Endodermal cell (in vitro differentiated cells): ENCODE measurements at places on chromosomes 2 and 18. TPM values are rescaled to one million over a fixed set of nuclear protein-coding genes. Genes with fewer than 3 reads are reported as not detected.

DNA sequence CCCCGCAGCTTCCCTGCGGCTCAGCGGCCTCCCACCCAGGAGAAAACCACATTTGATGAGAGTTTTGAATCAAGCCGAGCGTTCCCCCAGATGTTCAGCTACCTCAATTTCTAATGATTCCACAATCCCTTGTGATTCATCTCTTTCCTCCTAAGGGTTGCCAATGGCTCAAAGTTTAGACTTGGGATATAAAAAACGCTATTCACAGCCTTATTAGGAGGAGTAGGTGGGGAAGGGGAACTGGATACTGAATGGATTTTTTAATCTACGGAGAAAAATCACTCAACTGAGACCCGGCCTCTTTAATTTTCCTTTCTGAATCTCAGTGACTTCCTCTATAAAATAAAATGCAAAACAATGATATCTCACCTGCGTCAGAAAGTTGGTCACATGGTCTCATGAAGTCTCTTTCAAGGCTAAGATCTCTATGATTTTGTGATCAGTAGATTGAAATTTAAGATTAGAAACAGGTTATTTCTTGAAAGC lies 192.6 kb upstream of the TCF4 start:
- no peak overlapping the region for H3K27ac ChIP-seq
- H3K27me3 ChIP-seq, result peaks cover 36% of the 10 kb centered on the region
- no peaks in the 10 kb centered on the region for H3K36me3 ChIP-seq
- H3K4me3 ChIP-seq, result peak overlapping the region; percentile 81
- H3K4me1 ChIP-seq, result no peaks in the 10 kb centered on the region

The HRH4 gene
- 0.20 to 0.52 TPM (median 0.23 TPM) in 3 replicates for total RNA-seq

DNA sequence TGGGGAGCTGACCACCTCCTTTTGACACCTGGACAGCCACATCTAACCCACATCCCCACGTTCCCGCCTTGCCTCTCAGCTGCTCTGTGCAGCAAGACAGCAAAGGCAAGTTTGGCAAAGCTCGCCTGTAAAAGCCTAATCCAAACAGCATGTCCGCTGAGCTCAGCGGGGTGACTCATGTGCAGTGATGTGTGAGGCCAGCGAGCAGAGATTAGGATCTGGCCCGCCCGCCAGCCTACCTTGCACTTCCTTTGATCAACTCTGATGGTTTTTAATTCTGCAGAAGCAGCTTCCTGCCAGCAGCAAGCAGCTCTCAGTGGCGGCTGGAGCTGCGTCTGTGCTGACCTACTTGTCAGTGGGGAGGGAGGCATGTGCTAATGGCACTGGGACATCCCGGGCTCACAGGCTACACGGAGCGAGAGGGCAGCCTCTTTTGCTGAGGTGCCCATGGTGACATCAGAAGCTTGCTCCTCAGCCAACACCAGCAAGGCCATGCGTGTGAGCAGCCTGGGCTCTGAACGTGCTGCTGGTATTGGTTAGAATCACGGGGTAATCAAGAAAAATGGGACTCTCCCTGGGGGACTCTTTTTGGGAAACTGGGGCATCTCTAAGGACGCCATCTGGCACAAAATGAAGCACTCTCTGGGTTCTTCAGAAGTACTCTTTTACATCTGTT lies 36.0 kb upstream of the EML4 start:
- H3K36me3 ChIP-seq, result no peaks in the 10 kb centered on the region
- H3K4me1 ChIP-seq, result peaks cover 33% of the 10 kb centered on the region
- peak; percentile 92 for DNase-seq

DNA sequence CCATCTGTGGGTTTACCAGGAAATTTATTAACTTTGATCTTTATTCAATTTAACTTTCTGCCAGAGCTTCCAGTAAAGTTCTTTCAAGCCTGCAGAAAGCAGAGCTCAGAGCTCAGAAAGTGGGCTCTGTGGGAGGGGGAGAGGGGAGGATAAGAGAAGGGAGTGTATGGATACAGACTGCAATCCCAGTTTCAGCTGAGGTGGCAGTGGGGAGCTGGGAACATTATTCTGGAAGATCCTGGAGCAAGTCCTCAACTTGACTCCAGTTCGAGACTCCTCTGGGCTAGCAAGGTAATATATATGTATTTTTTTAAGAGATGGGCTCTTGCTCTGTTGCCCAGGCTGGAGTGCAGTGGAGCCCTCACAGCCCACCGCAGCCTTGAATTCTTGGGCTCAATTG lies 108.9 kb upstream of the NABP1 start:
- no peaks in the 10 kb centered on the region for H3K36me3 ChIP-seq
- no peak overlapping the region for H3K4me3 ChIP-seq
- no peak overlapping the region for H3K27ac ChIP-seq
- H3K4me1 ChIP-seq, result peaks cover 7% of the 10 kb centered on the region

The SESTD1 gene
- total RNA-seq, result 51.3 and 53.5 TPM in 2 replicates

DNA sequence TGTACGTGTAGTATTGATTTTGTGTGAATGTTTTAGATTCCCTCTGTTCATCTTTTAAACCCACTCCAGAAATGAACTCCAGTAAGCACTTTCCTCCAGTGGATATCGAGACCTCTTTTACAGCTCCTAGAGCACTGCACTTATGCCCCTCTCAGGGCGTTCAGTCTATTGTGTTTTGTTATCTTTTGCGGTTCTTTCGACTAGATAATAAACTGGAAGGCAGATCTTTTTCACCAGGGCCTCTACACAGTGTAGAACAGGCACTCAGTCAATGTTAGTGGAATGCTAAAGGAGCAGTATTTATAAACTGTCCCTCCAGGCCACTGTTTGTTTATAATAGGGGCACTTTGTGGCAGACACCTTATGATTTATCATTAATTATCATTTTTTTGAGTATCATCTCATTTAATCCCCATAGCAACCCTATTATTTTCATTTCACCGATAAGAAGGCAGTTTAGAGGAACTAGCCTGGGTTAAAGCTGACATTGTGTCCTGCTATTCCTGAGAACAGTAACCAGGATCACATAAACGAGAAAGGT lies 742 bp upstream of the SOS1 start:
- H3K4me1 ChIP-seq, result no peaks in the 10 kb centered on the region
- peak overlapping the region; percentile 92 for H3K4me3 ChIP-seq
- no peak for DNase-seq
- no peaks in the 10 kb centered on the region for H3K27me3 ChIP-seq
- peaks cover 8% of the 10 kb centered on the region for H3K36me3 ChIP-seq
- H3K27ac ChIP-seq, result peak overlapping the region; percentile 88

The ANKRD36B gene
- total RNA-seq, result 30.7 and 41.8 TPM in 2 replicates

DNA sequence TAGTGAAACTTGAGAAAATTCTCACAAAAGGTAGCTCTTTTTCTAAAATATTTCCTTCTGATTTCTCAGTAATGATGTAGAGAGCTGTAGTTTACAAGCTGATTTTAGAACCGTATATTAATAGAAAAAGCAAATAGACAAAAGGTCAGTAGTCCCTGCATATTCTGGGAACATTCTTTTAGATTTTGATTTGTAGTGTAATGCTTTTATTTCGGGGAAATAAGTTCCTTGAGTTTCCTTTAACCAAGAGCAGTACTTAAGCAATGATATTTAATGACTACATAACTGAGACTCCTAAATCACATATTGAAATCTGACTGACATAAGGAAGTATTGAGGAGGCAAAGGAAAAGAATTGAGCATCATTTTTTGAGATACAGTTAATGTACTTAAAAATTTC lies 22.4 kb downstream of the NBEAL1 start:
- H3K27ac ChIP-seq, result no peak overlapping the region
- H3K27me3 ChIP-seq, result no peaks in the 10 kb centered on the region
- no peak overlapping the region for H3K4me3 ChIP-seq
- H3K4me1 ChIP-seq, result no peaks in the 10 kb centered on the region
- no peak for DNase-seq

The CLEC4F gene
- total RNA-seq, result not detected in 3 replicates

- DNase-seq, result no peak
- H3K36me3 ChIP-seq, result no peaks in the 10 kb centered on the region
- no peak overlapping the region for H3K4me3 ChIP-seq
Observed at GRCh38 chr2:218000136-218000535, 2.7 kb downstream of the TNS1 start.

The TCF23 gene
- not detected in 2 replicates for total RNA-seq

DNA sequence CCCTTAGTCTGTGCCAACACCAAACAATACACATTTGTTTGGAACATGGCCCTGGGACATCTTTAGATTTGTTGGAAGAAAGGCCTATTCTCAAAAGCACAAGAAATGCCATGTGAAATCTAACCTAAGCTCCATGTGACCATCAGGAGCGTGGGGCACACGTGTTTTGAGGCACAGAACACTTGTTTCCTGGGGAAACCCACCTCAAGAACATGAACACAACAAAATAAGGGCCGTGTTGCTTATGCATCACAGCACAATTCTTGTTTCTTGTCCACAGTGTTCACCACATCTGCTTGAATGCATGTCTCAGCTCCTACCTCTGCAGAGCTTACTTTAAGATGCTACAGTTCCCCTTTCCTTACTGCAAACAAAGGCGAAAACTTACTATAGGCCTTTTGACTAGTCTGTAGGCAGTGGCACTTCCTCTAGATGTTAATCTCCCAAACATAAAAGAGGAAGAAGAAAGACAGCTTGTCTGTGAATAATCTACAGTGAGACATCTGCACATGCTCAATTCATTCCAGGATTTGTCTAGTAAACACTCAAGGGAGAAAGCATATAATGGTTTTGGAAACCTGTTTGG lies 165.0 kb downstream of the ANKRD44 start:
- peaks cover 8% of the 10 kb centered on the region for H3K27me3 ChIP-seq
- no peaks in the 10 kb centered on the region for H3K36me3 ChIP-seq
- H3K27ac ChIP-seq, result peak overlapping the region; percentile 22
- no peaks in the 10 kb centered on the region for H3K4me1 ChIP-seq
- no peak for DNase-seq
- H3K4me3 ChIP-seq, result no peak overlapping the region

- no peaks in the 10 kb centered on the region for H3K36me3 ChIP-seq
- DNase-seq, result no peak
- H3K4me3 ChIP-seq, result no peak overlapping the region
- no peaks in the 10 kb centered on the region for H3K27me3 ChIP-seq
- no peaks in the 10 kb centered on the region for H3K4me1 ChIP-seq
Observed at GRCh38 chr18:70058916-70059315, 111.2 kb upstream of the CD226 start.

The TTR gene
- 0.82 TPM in 1 of 3 replicates, not detected in the others for total RNA-seq

- peaks cover 5% of the 10 kb centered on the region for H3K4me1 ChIP-seq
- DNase-seq, result no peak
- H3K36me3 ChIP-seq, result no peaks in the 10 kb centered on the region
- H3K27me3 ChIP-seq, result no peaks in the 10 kb centered on the region
Observed at GRCh38 chr2:101432411-101433181, 42.3 kb downstream of the RFX8 start.

DNA sequence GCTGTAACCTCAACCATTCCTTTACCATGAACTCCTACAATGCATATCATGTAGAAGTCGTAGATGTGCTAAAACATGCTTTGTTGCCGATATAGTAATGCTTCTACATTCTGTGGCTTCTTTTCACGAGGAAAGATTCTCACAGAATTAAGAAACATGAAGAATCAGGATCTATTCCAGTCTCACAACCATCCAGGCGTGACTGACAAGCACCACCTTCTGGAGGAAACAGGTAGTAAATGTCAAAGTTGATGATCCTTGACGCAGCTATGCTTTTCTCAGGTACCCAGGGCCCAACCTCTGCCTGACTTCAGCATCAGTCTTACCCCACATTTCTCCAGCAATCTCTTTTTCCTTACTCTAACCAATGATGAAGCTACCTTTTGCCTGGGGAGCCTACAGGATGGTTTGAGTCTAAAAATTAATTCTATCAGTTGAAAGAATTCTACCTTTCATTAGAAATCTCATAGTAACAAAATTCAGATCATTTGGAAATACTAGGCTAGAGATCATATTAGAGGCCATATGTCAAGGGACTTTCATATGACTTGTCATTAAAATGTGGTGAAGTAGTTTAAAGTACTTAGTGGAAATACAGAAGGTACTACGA lies 123.3 kb upstream of the RND3 start:
- no peak overlapping the region for H3K27ac ChIP-seq
- no peaks in the 10 kb centered on the region for H3K4me1 ChIP-seq
- H3K4me3 ChIP-seq, result no peak overlapping the region
- H3K27me3 ChIP-seq, result no peaks in the 10 kb centered on the region
- no peaks in the 10 kb centered on the region for H3K36me3 ChIP-seq

DNA sequence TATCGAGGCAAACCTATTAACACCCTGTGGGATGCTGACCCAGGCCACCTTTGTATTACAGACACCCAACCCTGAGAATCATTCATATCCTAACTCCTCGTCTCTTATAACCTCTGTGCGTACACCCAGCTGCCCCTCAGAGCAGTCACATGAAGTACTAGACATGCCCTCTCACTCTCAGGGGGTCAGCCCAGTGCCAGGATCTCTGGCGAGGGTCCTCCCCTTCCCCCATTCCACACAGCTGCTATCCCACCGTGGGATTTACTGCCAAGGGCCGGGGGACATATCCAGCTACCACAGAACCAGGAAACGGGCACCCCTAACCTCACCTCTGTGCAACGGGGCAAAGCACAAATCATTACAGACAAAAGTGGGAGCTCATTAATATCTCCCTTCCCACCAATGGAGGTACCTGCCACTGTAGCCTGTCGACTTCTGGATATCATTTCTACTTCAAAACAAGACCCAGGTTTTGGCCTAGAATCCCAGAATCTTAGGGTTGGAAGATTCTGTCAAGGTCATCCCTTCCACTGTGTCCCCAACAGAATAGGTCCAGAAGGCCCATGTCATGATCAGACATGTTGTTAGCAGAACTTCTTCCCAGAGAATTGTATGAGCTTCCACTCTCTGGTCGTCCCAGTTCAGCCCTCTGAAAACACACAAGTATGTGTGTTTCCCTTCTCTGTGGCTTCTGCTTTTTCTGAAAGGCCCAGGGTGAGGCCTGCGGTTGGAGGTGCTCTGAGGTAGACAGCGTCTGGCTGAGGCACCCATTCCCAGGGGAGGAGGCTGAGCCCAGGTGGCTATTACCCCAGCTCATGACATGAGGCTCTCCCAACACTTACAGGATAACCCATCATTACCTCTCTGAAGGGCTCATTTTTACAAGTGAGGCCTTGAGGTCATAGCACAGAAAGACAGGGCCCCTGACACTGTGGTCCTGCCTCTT lies 1.7 kb downstream of the TMBIM1 start:
- no peak for DNase-seq
- H3K27me3 ChIP-seq, result no peaks in the 10 kb centered on the region
- H3K27ac ChIP-seq, result no peak overlapping the region
- H3K4me3 ChIP-seq, result peak overlapping the region; percentile 75

The FRZB gene
- 95.9 to 111 TPM (median 107 TPM) in 3 replicates for total RNA-seq

The KLHL14 gene
- total RNA-seq, result 0.84 to 4.7 TPM (median 4.2 TPM) in 3 replicates

DNA sequence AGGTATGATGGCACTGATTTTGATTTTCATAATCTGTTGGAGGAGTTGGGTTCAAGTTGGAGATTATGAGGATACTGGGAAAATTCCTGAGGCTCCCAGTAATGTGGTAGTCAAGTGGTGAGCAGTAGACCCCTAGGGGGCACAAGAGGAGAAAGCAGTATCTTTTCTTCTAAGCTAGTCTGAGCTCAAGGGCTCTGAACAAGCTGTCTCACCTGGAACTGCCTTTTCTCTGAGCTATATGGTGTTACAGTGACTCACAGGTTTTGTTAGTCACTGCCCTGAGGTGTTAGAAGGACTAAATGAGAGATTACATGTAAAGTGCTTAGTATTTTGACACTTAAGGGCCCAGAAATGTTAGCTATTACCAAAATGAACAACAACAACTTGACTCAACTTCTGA lies 42.2 kb downstream of the CD302 start:
- H3K4me3 ChIP-seq, result no peak overlapping the region
- peaks cover 96% of the 10 kb centered on the region for H3K36me3 ChIP-seq

The DCTN1 gene
- total RNA-seq, result 202 and 213 TPM in 2 replicates
